ENCODE measurements at places on chromosomes 5 and 9.

DNA sequence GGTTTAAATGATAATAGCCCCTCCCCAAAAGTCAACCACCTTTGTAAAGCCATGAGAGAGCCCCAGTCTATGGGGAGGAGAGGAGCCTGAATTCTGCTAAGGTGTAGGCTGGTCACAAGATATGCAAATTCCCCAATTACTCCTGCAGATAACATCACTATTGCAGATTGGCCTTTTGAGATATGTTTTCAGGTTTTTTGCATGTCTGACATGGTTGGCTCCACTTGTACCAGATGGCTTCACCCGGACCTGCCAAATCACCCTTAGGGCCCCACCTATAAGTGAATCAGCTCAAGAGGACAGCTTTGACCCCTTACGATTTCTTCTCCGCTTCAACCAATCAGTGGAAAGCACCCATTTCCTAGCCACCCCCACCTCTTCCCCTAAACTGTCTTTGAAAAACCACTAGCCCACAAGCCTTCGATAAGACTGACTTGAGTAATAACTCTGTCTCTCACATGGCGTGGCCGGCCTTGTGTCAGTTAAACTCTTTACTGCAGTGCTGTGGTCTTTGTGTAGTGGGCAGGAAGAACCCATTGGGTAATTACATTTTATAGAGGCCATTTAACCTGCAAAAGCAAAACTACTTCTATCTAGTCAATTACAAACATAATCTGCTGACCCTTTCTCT, 69.7 kb downstream of the PRLR start:
- no peak for DNase-seq

GRCh38 chr9:126457175-126457547, 130.5 kb downstream of the MVB12B start:
- DNase-seq, result no peak

DNA sequence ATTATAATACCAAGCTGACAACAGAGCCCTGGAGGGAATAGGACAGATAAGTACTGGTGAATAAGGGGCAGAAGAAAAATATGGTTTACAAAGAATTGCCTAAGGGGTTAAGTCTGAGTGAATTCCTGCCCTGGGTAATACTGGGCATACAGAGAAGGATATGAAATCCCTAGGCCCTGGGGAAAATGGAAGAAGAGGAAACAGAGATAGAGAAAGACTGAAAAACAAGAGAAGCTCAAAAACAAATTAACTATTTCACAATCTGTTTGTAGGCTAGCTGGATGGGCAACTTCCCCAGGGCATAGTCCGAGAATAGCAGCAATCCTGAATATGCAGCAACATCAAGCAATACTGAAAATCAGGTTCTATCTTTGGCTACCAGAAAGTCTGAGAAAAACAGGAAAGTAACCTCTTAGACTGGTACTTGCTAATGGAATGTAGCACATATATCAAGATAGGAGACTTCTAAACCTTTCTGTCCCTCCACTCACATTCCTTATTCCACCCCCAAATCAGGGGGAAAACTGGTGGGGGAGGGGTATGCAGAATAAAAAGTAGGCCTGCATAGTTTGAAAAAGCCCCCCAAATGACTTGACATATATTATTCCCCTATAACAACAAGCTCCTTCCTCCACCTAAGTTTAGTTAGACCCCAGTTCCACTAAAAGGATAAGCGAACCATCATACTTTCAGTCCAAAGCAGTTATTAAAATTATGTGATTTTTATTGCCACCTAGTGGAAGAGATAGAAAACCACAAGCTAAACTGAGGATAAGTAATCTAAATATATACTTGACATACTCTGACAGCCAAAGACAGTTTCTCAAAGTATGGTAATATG, 20.6 kb downstream of the SLC38A9 start:
- DNase-seq, result peak; percentile 33

- DNase-seq, result no peak
Measured at GRCh38 chr5:78985725-78986223, 664 bp upstream of the ARSB start.

Data from HCT116 (cell line).